ENCODE measurements at places on chromosomes 5 and 9. TPM values are rescaled to one million over a fixed set of nuclear protein-coding genes. Genes with fewer than 3 reads are reported as not detected.

- no peak for DNase-seq
- H3K27ac ChIP-seq, result no peak overlapping the region
- H3K4me1 ChIP-seq, result no peaks in the 10 kb centered on the region
These were observed 63.8 kb downstream of the IL31RA start for GRCh38 chr5:55914971-55915370.

DNA sequence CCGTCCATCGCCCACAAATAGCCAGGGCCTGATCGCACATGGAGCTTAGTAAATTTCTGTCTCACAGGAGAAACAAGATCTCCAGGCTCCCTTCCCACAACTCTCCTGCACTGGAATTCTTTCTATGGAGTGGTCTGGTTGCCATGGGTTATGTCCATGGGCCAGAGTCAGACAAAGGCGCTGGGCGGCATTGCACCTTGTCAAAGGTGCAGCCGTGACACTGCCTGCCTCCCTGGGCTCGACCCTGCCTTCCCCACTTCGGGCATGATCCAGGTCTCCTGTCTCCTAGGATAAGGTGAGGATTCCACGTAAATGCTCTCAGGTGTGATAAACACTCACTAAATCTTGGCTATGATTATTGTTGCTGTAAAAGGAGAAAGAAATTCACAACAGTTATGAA is 130.0 kb downstream of the ADAMTS16 start:
- no peak overlapping the region for H3K27ac ChIP-seq
- DNase-seq, result no peak
- no peaks in the 10 kb centered on the region for H3K36me3 ChIP-seq
- H3K4me3 ChIP-seq, result no peak overlapping the region
- H3K4me1 ChIP-seq, result no peaks in the 10 kb centered on the region
- no peaks in the 10 kb centered on the region for H3K27me3 ChIP-seq

Gene BHMT2
- 0.76 TPM for total RNA-seq

DNA sequence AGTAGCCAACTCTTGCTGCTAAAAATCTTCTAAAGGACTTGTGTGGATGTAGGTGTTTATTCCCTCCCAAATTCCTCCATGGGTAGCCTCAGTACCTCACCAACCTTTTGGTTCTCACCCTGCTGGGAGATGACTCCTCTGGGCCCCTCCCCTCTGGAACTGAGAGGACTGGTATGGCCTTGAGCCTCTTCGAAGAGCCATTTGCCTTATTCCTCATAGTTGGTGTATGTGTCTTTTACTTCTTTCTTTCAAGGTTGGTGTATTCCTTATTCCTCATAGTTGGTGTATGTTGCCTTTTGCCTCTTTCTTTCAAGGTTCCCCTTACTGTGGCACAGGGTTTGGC is 48.3 kb downstream of the GNAQ start:
- H3K36me3 ChIP-seq, result peaks cover 2% of the 10 kb centered on the region
- H3K4me3 ChIP-seq, result no peak overlapping the region
- no peaks in the 10 kb centered on the region for H3K27me3 ChIP-seq
- H3K4me1 ChIP-seq, result peaks cover 33% of the 10 kb centered on the region
- no peak overlapping the region for H3K27ac ChIP-seq

GRCh38 chr5:43469671-43470391 is 13.8 kb downstream of the TMEM267 start:
- no peak overlapping the region for H3K27ac ChIP-seq
- H3K36me3 ChIP-seq, result no peaks in the 10 kb centered on the region
- no peak overlapping the region for H3K4me3 ChIP-seq
- no peaks in the 10 kb centered on the region for H3K27me3 ChIP-seq
- no peak for DNase-seq

Gene C9
- 0.44 TPM for total RNA-seq

- H3K27me3 ChIP-seq, result no peaks in the 10 kb centered on the region
- H3K36me3 ChIP-seq, result no peaks in the 10 kb centered on the region
- no peaks in the 10 kb centered on the region for H3K4me1 ChIP-seq
- DNase-seq, result no peak
These were observed 79.6 kb downstream of the C7 start for GRCh38 chr5:40988746-40989510.

DNA sequence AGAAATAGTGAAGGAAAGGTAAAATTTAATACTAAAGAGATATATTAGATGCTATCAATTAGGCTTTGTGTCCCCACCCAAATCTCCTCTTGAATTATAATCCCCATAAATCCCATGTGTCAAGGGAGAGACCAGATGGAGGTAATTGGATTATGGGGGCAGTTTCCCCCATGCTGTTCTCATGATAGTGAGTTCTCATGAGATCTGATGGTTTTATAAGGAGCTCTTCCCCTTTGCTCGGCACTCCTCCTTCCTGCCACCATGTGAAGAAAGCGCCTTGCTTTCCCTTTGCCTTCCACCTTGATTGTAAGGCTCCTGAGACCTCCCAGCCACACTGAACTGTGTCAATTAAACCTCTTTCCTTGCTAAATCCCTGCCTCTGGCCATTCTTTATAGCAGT is 697.0 kb upstream of the RGMB start:
- no peak overlapping the region for H3K4me3 ChIP-seq
- no peak for DNase-seq
- no peaks in the 10 kb centered on the region for H3K4me1 ChIP-seq
- no peaks in the 10 kb centered on the region for H3K27me3 ChIP-seq
- no peaks in the 10 kb centered on the region for H3K36me3 ChIP-seq

Gene IFNA2
- not detected for total RNA-seq

Gene GLRA1
- total RNA-seq, result not detected

DNA sequence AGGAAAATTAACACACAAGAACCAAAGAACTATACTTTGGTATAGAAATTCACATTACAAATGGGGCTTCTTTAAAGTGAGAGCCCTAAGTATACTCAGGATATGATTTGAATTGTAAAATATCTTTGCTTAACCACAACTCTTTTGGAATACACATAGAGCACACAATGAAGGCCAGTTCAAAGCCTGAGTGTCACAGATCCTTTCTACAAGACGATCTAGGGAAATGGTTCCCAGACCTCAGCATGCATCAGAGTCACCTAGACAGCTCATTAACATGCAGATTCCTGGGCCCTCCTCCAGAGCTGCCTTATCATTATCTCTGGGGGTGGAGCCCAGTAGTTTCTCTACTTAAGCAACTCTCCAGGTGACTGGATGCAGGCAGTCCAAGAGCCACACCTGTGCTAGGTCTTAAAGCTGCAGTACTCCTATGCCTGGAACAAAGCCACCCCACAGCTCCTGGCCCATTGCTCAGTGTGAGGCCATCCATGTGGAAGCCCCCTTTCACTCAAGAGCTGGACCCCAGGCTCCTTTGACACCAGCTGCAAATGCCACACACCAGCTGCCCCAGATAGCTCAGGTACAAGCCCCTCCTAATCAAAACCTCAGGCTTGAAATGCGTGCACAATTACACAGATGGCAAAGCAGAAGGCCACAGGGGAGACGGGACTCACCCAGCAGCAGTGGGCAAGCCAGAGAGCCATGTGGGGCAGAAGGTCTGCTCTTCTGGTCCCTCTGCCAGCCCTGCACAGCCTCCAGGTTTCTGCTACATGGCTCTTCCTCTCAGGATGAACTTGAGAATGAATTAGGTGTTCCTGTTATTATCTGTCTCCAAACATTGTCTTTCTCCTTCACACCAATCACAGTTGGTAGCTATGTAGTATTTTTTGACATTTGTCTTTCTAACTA is 106.1 kb downstream of the SH3TC2 start:
- H3K27me3 ChIP-seq, result no peaks in the 10 kb centered on the region
- no peaks in the 10 kb centered on the region for H3K4me1 ChIP-seq
- no peak overlapping the region for H3K4me3 ChIP-seq
- no peaks in the 10 kb centered on the region for H3K36me3 ChIP-seq

GRCh38 chr9:114552706-114553105 is 34.9 kb upstream of the ATP6V1G1 start:
- no peak for DNase-seq
- H3K27me3 ChIP-seq, result no peaks in the 10 kb centered on the region
- no peak overlapping the region for H3K4me3 ChIP-seq
- H3K27ac ChIP-seq, result no peak overlapping the region
- peaks cover 4% of the 10 kb centered on the region for H3K4me1 ChIP-seq

DNA sequence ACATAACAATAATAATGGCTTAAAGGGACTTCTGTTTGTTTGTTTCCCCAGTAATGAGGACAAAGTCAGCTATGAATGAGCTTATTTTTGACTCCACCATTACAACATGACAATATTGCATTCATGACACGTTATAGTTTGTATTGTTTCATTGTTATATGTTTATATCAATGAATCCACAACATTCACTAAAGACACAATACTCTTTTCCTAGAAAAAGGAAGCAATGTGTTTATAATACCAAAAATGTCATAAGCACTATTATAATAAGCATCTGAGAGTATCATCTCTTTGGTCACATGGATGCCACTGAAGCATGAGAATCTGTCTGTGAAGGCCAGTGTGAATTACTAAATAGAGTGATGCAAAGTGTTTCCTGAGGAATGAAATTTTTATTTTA is 1026.9 kb upstream of the C9orf72 start:
- DNase-seq, result no peak
- H3K4me3 ChIP-seq, result no peak overlapping the region
- no peaks in the 10 kb centered on the region for H3K27me3 ChIP-seq
- H3K27ac ChIP-seq, result no peak overlapping the region

- no peak overlapping the region for H3K27ac ChIP-seq
- H3K4me1 ChIP-seq, result peaks cover 19% of the 10 kb centered on the region
These were observed 35.3 kb upstream of the HSPA9 start for GRCh38 chr5:138610415-138610917.

GRCh38 chr5:154194345-154195329 is 4.1 kb downstream of the GALNT10 start:
- peak; percentile 25 for DNase-seq
- H3K4me3 ChIP-seq, result no peak overlapping the region
- H3K36me3 ChIP-seq, result no peaks in the 10 kb centered on the region
- H3K4me1 ChIP-seq, result peaks cover 51% of the 10 kb centered on the region
- H3K27me3 ChIP-seq, result no peaks in the 10 kb centered on the region

DNA sequence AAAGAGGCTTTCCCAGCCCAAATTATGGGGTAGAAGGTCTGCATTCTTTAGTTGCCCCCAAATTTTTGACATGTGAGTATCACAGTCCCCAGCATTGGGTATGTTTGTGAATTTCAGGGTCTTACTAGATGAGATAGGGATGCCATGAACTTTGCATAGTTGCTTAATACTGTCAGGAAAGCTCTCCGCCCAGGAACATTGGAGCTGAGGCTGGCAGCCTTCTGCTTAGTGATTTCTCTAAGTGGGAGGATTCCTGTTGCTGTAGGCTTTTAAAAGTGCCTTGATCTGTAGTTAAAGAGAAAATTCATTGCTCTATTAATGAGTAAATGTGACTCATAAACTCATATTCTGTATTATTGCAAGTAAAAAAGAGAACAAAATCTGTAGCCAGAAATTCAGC is 206.9 kb downstream of the CAVIN4 start:
- H3K4me1 ChIP-seq, result no peaks in the 10 kb centered on the region
- H3K36me3 ChIP-seq, result no peaks in the 10 kb centered on the region

GRCh38 chr5:122929001-122929400 is 83.6 kb downstream of the SNX24 start:
- no peak overlapping the region for H3K4me3 ChIP-seq
- no peak for DNase-seq
- H3K27me3 ChIP-seq, result no peaks in the 10 kb centered on the region
- no peak overlapping the region for H3K27ac ChIP-seq
- no peaks in the 10 kb centered on the region for H3K36me3 ChIP-seq

Gene GMCL2
- total RNA-seq, result not detected

DNA sequence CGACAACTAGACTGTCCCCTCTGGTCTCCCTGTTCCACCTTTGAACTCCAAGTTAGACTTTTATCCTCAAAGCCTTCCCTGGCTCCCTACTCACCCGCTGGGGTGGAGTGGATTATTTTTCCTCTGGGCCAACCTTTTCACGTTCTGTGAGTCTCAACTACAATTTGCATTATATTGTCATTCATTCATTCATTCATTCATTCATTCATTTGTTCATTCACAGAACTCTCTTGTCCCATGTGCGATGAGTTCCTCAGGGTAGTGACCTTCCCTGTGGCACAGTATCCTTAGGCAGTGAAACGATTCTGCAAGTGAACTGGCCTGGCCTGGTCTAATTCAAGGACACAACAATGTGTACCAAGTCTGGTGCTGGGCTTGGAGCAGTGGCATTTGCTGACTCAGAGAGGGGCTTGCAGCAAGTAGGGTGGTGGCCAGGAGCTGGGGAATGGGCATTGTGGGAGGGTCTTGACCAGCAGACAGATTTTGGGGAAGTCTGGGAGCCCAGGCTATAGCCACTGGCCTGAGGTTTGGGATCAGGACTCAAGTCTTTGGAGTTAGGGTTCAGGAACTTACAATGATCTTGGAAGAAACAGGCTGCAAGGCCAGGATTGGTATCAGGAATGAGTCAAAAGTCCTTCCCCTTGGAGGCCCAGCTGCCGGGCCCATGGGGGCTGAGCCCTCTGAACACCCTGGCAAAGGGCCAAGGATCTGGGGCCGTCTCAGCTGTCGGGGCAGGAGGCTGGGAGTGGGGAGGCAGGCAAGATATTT is 37.2 kb upstream of the COL15A1 start:
- H3K27me3 ChIP-seq, result peaks cover 2% of the 10 kb centered on the region
- H3K4me3 ChIP-seq, result no peak overlapping the region
- H3K36me3 ChIP-seq, result no peaks in the 10 kb centered on the region

DNA sequence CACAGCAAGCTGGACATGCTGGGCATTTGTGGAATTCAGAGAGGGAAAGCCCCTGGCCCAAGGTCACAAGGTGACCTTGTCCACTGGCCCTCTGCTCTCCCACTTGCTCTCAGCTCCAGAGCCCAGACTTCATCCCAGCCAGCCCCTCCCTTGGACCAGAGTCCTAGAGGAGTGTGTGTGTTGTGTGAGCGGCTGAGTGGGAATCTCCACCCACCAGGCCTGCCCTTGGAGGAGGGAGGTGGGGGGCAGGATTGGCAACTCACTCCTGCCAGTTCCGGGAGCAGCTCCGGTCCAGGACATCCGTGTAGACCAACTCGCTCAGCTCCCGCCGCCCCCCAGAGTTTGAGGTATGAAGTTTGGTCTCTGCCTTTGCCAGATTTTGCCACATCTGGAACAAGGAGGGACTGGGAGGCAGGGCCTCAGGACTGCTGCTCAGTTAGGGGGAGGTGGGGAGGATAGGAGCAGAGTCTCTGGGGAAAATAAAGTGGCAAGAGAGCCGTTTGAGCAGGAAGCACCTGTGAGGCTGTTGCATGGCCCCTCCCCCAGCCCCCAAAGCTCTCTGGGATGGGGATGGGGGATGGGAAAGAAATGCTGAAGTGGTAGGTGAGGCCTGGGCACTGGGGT is 1.4 kb downstream of the MZB1 start:
- H3K4me3 ChIP-seq, result no peak overlapping the region
- no peaks in the 10 kb centered on the region for H3K36me3 ChIP-seq
- no peak overlapping the region for H3K27ac ChIP-seq
- H3K27me3 ChIP-seq, result peaks cover under 1% of the 10 kb centered on the region

DNA sequence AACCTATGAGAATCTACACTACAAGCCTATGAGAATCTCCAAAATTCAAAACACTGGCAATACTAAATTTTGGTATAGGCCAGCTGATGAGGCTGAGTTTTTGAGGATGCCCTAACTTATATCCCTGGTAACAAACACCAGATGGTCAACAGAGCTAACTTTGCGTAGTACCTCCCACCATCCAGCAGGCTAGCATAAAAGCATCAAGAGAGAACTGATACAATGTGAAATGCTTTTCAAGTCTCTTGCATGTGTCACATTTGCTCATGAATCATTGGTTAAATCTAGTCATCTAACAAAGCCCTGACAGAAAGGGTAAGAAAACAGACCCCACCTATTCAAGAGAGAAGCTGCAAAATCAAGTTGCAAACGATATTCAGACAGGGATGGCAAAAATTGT is 1609.7 kb upstream of the CDH9 start:
- no peaks in the 10 kb centered on the region for H3K27me3 ChIP-seq
- no peaks in the 10 kb centered on the region for H3K36me3 ChIP-seq
- H3K27ac ChIP-seq, result no peak overlapping the region
- DNase-seq, result no peak
- H3K4me1 ChIP-seq, result no peaks in the 10 kb centered on the region
- H3K4me3 ChIP-seq, result no peak overlapping the region

Measured in endothelial cell of umbilical vein (primary cell).